ENCODE measurements at places on chromosomes 11 and 22.
A peak's percentile ranks its signal among the peaks of the same experiment; 100 is the strongest.

- no peak for DNase-seq
These were observed 67.2 kb downstream of the CCDC83 start for GRCh38 chr11:85922367-85922766.

DNA sequence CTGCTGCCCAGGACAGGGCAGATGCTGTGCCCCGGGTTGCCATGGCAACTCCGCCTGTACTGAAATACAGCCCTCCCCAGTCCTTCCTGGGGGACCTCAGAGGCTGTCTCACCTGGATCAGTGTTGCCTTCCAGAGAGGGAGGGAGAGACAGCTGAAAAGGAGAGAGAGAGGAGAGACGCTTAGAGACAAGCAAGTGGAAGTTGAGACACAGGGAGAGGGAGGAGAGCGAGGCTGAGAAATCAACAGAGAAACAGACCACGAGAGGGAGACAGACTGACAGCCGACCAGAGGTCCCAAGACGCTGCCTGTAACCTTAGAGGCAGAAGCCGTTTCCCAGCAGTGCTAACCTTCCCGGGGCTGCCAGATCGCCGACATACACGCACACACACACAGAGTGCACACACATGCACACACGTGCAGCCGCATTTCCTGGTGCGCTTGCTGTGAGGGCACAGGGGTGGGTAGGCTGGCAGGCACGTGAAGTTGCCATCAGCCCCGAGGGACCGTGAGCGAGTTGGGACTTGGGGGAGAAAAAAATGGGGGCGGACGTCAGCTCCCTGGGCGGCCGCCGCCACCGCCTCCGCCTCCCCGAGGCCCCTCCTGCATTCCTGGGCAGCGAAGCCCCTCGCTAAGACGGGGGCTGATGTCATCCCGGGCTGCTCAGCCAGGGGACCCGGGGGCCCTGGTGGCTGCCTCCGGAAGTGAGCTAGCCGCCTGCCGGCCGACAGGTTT lies 88.6 kb upstream of the CRYBB3 start:
- peak; percentile 53 for DNase-seq

DNA sequence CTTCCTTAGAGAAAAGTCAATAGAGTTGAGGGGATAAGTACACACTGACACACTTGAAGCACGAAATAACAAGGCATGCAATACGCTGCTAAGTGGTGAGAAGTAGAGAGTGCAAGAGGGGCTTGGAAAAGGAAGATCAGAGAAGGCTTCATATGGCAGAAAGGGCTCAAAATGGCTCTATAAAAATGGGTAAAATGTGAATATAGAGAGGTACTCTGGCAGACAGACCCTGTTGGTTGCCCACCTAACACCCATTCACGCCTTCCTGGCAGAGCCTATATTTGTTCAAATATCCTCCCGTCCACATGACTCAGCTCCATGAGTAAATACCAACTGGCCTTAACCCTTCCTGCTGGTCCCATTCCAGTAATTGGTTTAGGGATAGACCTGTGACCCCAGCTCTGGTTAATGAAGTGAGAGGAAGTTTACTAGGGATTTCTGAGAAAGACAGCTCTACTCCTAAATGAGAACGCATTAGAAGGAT lies 38.9 kb upstream of the CCDC34 start:
- no peak for DNase-seq

- no peak for DNase-seq
These were observed 1060.0 kb downstream of the TBC1D22A start for GRCh38 chr22:47822422-47822821.

GRCh38 chr11:48025293-48025983 lies 45.1 kb downstream of the PTPRJ start:
- DNase-seq: no peak

GRCh38 chr11:1733009-1733715 lies 17.2 kb downstream of the IFITM10 start:
- DNase-seq: no peak

GRCh38 chr11:111378861-111379601 lies at the start of gene POU2AF1:
TSS of gene POU2AF1 (minus strand) at chr11:111379275. CDS start at chr11:111379177, 98 bp downstream.
- no peak for DNase-seq

DNA sequence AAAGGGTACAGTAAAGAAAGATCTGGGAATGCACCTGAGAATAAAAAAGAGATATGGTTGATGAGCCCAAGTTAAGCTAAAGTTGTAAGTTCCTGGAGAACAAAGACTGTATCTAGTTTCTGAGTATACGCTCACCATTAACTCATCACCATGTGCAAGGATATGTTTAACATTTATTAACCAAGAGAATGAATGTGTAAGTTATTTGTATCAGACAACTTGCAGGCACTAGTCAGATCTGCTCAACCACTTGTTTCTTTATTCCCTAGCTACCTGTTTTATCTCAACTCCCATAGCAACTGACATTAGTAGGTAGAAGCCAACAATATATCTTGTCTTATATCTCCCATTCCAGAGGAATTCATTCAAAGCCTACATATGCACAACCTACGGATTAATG lies 74.9 kb upstream of the KCNA4 start:
- no peak for DNase-seq

DNA sequence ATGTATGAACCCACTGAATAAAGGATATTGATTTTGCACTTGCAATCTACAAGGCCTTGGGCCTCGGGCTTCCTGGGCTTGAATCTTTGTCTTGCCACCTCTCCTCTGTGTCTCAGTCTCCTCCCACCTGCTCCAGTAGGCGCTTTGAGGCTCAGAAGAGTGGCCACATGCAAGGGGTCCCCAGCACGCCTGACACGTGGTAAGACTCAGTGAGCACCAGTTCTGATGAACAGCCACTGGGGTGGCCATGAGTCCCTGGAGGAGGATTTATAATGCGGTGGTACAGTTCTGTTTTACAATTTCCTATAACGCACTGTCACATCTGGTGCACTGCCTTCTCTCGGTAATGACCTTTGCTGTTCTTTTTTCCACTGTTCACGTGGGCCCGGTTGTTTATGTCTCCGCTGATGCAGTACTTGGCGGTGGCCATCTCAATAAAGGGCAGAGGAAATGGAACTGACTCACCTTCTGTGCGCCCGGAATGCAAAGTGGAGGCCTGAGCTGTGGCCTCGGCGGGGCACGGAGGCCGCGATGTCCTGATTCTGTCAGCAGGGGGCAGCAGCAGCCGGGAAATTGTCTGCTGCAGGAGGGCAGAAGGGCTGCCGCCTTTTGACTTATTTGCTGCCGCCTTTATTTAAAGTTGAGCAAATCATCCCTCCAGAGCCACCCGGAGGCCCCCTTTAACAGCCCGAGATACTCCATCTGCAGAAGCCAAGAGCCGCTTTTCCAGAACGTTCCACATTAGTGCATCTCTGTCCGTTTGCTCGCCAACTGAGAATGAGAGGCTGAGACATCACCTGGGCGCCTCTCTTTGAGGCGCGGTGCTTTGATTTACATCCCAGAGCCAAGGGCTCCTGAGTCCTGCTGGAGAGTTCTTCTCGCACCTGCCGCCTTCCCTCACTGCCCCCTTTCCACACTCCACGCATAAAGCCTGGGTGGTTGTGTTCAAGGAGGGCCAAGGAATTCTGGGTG lies 6.0 kb upstream of the IFT27 start:
- DNase-seq: peak; percentile 50

DNA sequence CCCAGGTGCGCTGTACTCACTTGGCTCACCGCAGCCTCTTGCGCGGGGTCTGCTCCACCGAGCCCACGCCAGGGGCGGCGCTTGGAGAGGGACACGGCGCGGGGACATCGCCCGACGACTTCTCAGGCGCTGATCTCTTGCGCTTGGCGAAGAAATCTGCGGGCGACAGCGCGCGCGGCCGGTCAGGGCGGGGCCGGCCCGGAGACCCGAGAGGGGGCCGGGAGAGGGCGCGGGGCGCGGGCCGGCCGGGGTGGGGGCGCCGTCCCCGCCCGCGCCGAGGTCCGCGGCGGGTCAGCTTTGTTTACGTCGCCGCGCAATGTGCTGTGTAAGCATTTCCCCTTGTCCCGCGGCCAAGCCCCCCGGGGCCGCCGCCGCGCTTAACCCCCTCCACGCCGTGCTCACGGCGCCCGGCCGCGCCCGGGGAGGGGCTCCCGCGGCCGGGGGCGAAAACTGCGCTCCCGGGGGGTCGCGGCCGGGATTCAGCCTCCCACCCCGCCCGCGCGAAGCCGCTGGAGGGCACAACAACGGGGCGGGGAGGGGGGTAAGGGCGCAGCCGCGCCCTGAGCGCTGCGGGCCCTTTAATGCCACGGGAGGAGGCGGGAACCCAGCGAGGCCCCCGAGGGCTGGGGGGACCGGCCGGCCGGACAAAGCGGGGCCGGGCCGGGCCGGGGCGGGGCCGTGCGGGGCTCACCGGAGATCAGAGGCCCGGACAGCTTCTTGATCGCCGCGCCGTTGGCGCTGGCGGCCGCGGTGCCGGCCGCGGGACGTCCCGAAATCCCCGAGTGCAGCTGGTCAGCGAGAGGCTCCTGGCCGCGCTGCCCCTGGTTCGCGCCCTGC lies 1.4 kb downstream of the CDKN1C start:
- DNase-seq: no peak

GRCh38 chr11:1887451-1888346 lies 4.0 kb downstream of the PRR33 start:
- no peak for DNase-seq

GRCh38 chr22:25282671-25283561 lies 63.5 kb downstream of the CRYBB2 start:
- no peak for DNase-seq

- DNase-seq: no peak
These were observed 217.4 kb downstream of the SBF2 start for GRCh38 chr11:10076458-10077141.
